ENCODE measurements at places on chromosomes 16 and 17.

GRCh38 chr17:77476931-77477805 lies 336.4 kb downstream of the SEC14L1 start:
- no peak for DNase-seq

DNA sequence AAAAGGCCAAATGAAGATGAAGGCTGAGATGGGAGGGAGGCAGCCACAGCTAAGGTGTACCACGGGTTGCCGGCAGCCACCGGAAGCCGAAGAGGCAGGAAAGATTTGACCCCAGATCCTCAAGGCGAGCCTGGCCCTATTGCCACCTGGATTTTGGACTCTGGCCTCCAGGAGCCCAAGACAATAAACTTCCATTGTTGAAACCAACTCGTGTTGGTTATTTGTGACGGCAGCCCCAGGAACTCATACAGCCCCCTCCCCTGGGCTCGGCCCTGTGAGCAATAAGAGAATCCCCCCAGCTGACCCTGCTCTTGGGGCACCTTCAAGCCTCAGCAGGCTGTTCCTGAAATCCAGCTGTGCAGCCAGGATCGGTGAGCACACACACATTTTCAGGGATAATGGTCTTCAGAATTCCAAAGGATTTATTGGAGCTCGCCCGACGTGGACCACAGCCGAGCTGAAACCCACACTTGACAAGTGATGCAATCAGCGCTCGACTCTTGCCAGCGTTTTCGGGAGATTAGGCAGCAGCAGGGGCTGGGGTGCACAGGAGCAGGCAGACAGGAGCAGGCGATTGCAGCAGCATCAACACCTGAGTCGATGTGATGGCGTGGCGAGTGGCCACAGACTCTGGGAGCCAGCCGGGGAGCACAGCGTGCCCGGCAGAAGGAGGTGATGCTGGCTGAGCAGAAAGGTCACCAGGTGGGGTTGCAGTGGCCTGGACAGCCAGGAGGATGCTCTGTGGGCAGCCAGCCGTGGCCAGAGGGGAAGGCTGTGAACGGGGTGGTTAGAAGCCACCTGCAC lies 22.4 kb upstream of the CBX4 start:
- DNase-seq, result no peak

GRCh38 chr16:60748366-60748765 lies 1287.9 kb downstream of the CDH8 start:
- DNase-seq, result no peak

GRCh38 chr17:43531955-43532354 lies 14.2 kb downstream of the ETV4 start:
- no peak for DNase-seq

- DNase-seq, result no peak
These were observed 117.6 kb downstream of the CCT6B start for GRCh38 chr17:34843682-34844081.

- no peak for DNase-seq
These were observed 111.4 kb downstream of the ZNF423 start for GRCh38 chr16:49744244-49745220.

DNA sequence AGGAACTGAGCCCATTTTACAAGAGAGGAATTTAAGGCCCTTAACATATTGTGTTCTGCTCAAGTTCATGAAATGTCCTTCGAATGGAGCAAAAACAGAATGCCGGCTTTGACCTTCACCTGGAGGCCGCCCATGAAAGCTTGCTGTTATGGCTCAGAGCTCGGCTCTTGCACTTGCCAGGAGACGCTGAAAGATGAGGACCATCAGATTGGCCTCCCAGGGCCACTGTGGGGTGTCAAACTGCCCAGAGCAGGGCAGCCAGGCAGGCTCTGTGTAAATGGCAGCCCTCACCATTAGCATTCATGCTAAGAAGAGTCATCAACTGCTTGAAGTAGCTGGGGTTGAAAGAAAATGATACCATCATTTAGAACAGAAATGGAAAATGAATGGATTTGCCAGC lies 39.3 kb downstream of the IL21R start:
- DNase-seq, result no peak

- DNase-seq, result no peak
These were observed 29.8 kb downstream of the LAT start for GRCh38 chr16:29014561-29015069.

GRCh38 chr16:4696172-4696904 lies 3.0 kb downstream of the NUDT16L1 start:
- DNase-seq, result no peak

DNA sequence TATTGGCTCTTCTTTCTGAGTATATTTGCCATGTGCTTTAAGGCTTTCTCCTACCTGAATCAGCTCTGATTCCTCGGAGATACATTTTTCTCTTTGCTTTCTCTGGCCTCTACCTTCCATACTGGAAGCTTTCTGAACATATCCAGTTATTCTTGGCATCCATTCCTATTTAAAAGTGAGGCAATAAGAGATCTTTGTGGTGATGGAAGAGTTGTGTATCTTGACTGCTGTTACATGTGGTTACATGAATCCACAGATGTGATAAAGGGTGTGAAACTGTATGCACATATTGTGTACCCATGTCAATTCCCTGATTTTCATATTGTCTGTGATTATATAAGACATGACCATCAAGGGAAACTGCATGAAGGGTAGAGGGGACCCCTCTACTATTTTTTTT lies 24.4 kb downstream of the UBE2O start:
- no peak for DNase-seq

DNA sequence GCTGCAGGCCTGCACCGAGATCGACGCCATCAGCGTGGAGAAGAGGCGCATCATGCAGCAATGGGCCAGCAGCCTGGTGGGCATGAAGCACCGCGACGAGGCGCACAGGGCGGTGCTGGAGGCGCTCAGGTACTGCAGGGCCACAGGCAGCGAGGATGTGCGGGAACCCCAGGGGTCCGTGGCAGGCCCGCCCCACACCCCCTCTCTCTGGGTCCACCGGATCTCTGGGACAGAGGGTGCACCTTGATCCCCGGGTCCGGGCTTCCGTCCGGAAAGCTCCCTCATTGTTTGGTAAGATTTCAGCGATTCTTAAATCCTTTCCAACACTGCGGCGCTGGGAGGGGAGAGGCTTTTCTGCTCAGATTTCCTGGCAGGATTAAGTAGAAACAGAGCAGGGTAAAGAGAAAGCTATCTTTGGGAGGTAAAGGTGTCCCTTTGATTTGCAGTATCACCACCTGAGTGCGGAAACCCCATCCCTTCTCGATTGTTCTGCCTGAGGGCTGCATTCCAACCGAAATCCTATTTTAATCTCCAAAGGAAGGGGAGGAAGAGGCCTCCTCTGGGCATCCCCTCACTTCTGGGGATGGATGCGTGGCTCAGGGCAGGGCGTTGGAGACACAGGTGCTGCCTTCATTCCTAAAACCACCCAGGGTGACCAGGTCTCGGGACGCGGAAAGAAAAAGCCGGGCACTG lies 29.2 kb downstream of the CCDC40 start:
- DNase-seq, result no peak

GRCh38 chr16:79372503-79373184 lies 227.9 kb downstream of the MAF start:
- DNase-seq, result no peak

DNA sequence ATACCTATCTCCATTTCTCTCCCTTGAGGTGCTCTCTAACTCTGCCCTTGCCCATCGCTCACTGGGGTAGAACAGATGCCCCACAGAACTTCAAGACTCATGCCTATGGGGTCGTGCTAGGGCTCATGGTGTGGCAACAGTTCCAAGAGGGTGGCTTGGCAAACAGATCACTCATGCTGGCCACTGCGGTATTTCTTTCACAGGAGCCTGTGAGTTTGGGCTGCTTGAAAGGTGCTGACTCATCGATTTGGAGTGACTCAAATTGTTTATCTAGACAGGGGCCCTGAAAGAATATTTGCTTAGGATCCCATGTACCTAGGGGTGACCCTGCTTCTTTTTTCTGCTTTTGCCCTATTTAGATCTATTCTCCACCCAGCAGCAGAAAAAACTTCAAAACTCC lies 69.9 kb downstream of the IRX5 start:
- peak; percentile 24 for DNase-seq

DNA sequence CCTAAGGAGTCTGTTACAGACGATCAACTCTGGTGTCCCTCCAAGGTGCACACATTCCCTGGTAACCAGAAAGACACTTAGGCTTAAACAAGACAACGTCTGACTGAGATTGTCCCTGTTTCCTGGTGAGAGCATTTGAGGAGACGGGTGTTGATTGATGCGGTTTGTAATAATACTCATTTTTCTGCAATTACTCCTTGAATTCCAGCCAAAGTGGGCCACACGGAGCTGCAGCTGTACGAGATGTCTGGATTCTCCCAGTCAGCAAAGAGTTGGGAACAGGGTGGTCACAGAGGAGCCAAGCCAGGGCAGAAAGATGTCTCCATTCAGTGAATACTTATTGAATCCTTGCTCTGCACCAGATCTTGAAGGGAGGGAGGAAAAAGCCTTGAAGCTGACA lies 30.9 kb upstream of the CES5A start:
- DNase-seq, result no peak

DNA sequence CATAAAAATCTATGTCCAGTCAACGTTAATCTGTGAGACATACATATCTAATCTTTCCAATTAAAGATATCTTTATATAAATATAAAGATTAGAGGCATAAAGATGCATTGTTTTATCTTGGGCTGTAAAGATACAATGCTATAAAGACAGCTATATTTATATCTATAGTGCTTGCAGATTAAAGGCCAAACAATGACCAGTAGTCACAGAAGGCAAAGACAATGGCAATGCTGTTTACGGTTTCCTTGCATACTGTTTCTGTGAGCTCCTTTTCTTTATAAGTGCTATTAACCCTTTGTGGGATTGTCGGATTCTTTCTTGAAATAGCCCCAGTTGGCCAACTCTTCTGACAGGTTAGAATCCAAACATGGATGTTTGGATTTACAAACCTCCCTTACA lies 85.5 kb upstream of the SALL1 start:
- DNase-seq, result no peak

Data from erythroblast (primary cell).